Type B pancreatic cell (in vitro differentiated cells): ENCODE measurements at places on chromosomes 4 and X. TPM values are rescaled to one million over a fixed set of nuclear protein-coding genes. Genes with fewer than 3 reads are reported as not detected.

The STPG2 gene
- total RNA-seq: 0.29 and 0.52 TPM in 2 replicates

The USP51 gene
- total RNA-seq: 3.5 and 8.9 TPM in 2 replicates

The IL21 gene
- total RNA-seq: not detected in 2 replicates

The SPINK2 gene
- 0.87 and 4.6 TPM in 2 replicates for total RNA-seq

DNA sequence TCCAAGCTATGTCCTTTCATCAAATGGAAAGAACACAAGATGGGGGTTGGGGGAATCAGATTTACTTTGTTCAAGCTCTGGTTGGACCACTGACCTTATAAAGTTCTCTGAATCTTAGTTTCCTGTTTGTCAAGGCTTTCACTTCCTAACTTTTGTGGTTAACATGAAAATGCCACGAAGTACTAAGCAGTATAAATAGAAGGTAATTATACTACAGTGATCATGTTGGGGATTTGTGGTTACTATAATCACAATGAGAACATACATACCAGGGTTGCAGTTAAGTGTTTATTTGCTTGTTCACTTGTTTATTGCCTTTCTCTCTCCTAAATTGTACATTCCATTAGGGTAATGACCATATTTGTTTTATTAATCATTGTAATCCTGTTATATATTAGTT lies 53.2 kb downstream of the SPRY1 start:
- DNase-seq: no peak

DNA sequence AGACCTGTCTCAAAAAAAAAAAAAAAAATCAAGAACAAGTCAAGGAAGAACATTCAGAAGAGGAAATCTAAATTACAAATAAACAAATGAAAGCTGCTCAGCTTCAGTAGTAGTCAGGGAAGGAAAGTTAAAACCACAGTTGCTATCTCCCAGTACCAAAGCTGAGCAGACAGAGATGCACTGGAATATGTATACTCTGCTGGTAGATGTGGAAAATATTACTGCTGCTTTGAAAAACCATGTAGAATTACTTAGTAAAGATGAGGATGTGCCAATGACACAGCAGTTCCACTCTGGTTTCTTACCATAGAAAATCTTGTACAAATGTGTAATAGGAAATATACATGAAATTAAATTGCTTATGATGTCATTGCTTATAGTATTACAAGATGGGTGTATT lies 25.1 kb upstream of the PRKX start:
- no peak for DNase-seq

- no peak for DNase-seq
Observed at GRCh38 chr4:82201805-82202641, 171.8 kb downstream of the HNRNPD start.

- no peak for DNase-seq
Observed at GRCh38 chr4:104901438-104901837, 245.2 kb upstream of the TET2 start.

DNA sequence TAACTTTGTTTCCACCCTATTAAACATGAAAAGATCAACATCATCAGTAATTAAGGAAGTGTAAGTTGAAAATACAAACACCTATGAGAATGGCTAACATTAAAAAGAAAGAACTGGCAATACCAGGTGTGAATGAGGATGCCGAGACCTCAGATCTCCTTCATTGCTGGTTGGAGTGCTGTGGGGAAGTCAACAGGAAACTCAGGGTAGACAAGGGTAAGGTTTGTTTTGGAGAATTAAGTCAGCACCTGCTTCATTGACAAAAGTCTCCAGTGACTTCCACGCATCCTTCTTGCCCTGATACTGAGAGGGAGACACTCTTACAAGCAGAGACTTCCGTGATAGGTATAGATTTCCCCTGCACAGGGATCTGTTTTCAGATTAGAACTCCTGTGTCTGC lies 106.1 kb downstream of the IRF2 start:
- no peak for DNase-seq

DNA sequence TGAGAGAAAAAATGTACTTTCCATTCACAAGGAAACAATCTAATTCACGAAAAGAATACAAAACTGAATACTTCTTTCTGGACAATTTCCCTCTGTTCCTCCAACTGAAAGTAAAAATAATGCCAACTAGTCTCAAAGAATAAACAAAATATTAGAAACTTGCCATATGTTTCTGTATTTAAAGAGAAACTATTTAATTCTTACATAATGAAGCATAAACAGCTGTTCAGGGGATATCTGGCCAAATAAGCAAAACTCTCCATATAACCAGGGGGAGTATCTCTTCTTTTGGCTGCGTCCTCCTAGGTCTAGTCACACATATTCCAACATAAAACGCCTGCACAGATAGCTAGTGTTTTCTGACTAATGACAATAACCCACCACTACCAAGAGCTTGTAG lies 805 bp downstream of the GATB start:
- DNase-seq: no peak
